ENCODE measurements at places on chromosomes 1 and 21. TPM values are rescaled to one million over a fixed set of nuclear protein-coding genes. Genes with fewer than 3 reads are reported as not detected.

B3GALT5 gene
- 149 TPM for total RNA-seq

TRIM67 gene
- 0.22 TPM for total RNA-seq

AHCYL1 gene
- 87.5 TPM for total RNA-seq

MRPL55 gene
- total RNA-seq, result 42.1 TPM

CELA3A gene
- not detected for total RNA-seq

MPZ gene
- 12.2 TPM for total RNA-seq

TMOD4 gene
- total RNA-seq, result not detected

- no peak for DNase-seq
Measured at GRCh38 chr1:154620751-154621150, 12.8 kb upstream of the ADAR start.

GRCh38 chr1:233707153-233707879 is 93.4 kb downstream of the KCNK1 start:
- no peak for DNase-seq

- DNase-seq, result no peak
Measured at GRCh38 chr1:196319301-196319700, 288.9 kb downstream of the KCNT2 start.

GRCh38 chr1:170583186-170583585 is 51.2 kb downstream of the GORAB start:
- no peak for DNase-seq

- no peak for DNase-seq
Measured at GRCh38 chr1:46136711-46137110, 4.3 kb upstream of the PIK3R3 start.

GRCh38 chr1:43536196-43536863 is 5.6 kb downstream of the PTPRF start:
- DNase-seq, result peak; percentile 64

DNA sequence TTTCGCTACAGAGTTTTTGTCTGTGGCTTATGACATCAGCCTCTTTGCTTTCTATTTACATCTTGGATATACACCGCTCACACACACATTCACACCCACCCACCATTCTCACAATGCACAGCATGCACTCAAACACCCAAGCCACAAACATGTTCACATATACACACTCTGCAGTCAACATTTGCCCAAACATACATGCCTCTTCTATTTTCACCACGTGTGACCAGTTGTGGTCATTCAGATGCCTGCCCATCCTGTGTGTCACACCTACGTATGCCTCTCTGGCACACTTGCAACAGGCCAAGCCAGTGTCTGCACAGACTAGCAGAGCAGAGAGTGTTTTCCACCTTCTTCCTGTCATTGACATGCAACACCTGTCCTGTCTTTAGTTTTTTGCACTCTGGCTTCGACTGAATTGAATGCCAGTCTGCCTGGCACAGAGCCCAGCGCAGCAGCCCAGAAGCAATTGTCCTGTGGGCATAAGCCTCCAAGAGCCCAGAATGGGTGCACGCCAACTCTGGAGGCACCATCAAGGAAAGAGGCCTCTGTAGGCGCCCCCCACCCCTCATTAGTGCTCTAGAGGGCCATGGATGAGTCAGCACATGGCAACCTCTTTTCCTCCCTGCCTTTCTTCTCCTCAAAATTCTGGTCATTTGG is 37.7 kb upstream of the LRRN2 start:
- peak; percentile 24 for DNase-seq

- no peak for DNase-seq
Measured at GRCh38 chr1:163069142-163069541, at the start of gene RGS4. Gene RGS4, plus strand, starts transcription at chr1:163069361. Its CDS starts 124 bp downstream, at chr1:163069485.
